Activated CD4-positive, alpha-beta T cell treated with anti-CD3 and anti-CD28 coated beads for 36 hours (primary cell): ENCODE measurements at places on chromosomes 5 and 9. TPM values are rescaled to one million over a fixed set of nuclear protein-coding genes. Genes with fewer than 3 reads are reported as not detected.

STING1 gene
- total RNA-seq = 183 TPM

- no peak for DNase-seq
Observed at GRCh38 chr9:137276473-137277328, 825 bp upstream of the TOR4A start.

- no peak for DNase-seq
Observed at GRCh38 chr9:114613087-114613486, 2.0 kb downstream of the TMEM268 start.

GHR gene
- total RNA-seq = not detected

LCN1 gene
- total RNA-seq = not detected

DNA sequence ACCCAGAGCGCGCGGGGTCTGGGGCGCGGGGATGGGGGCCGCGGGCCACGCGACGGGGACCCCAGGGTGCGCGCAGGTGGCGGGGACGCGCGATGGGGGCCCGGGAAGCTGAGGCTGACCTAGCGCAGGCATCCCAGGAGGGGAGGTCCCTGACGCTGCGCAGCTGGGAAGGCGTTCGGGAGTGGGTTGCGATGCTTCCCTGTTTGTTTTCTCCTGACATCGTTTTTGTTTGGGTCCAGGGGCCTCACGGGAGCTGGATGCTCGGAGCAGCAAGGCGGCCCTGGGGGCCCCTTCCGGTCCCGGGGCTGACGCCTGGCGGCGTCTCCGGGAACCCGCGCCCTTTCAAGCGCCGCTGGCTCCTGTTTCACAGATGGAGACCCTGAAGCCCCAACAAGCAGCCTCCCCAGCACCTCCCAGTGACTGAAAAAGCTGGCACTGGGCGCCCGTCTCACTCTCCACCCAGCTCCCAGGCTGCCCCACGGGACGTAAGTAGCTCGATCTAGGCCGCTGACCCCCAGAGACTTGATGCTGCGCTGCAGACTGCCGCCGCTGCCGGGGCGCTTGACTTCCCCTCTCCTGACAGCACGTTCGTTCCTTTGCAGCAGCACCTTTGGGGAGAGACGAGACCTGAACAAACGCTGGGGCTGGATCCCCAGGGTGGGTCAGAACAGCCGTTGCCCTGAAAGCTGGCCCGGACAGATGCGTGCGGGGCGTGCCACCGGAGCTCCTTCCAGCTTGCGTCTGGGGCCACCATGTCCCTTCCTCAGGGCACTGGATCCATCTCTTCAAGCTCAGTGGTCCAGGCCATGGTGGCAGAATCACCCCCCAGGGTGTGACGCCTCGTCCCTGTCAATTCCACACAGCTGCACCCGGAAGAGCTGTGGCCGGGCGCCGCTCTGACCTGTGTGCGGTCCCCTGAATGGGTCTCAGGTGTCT lies 593 bp downstream of the BRD3OS start:
- peak; percentile 75 for DNase-seq

- DNase-seq = no peak
Observed at GRCh38 chr5:103690676-103691075, 128.1 kb upstream of the NUDT12 start.

DNA sequence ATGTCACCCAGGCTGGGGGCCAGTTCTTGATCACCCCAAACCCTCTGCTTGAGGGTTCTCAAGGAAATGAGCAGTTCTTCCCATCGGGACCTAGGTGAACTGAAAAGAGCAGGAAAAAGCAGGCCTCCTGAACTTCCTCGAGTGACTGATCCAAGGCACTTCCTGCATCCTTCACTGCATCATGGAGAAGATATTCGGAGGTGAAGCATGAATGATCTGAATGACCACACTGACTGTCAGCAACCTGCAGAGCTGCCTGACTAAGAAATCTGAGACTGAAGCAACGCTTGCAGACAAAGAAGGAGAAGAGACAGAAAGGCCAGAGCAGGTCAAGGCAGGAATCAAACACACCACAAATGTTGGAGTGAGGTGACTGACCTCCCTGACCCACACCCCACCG lies 420.2 kb downstream of the AGTPBP1 start:
- no peak for DNase-seq

- DNase-seq = no peak
Observed at GRCh38 chr5:39518516-39518915, 93.7 kb upstream of the DAB2 start.

DNA sequence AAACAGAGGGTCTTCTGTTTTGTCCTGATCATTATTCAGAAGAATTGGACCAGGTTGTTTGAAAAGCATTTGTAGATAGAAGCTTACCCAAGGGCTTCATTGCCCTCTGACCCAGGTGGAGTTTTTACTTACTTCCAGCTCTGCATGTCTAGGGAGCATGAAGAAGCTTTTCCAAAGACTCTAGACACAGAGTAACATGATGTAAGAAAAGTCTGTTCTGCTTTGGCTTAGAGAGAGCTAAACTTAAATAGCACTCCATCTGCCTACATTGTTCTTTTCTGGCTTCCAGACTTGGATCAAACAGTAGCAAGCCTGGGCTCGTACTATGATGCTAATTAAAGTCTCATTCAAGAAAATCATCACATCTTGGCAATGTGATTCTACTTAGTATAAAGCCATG lies 112.1 kb downstream of the SNCAIP start:
- DNase-seq = no peak

GRCh38 chr9:131994364-131995125 lies 85.1 kb downstream of the MED27 start:
- DNase-seq = no peak

GRCh38 chr5:125421006-125421405 lies 674.6 kb upstream of the ZNF608 start:
- DNase-seq = no peak

ADAMTSL2 gene
- 0.32 TPM for total RNA-seq

DNA sequence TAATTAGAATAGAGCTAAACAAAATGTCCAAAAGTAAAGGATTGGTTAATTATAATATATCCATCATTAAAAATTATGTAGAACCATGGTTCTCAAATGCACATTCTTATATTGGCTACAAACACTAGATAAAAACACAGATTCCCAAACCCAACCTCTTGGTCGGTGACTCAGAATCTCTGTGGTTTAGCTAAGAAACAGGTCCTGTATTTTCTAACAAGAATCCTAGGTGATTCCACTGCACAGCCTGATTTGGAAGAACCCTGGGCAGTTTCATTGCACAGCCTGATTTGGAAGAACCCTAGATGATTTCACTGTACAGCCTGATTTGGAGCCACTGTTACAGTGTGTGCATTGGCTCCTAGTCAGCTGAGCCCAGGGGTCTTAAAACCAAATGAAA lies 67.9 kb downstream of the KIAA1958 start:
- no peak for DNase-seq

CCDC183 gene
- total RNA-seq = 0.47 TPM

- DNase-seq = no peak
Observed at GRCh38 chr5:5602554-5602953, 180.1 kb downstream of the ICE1 start.

GRCh38 chr9:11779971-11780370 lies 913.2 kb upstream of the TYRP1 start:
- DNase-seq = no peak

SLC22A4 gene
- 0.66 TPM for total RNA-seq

DNA sequence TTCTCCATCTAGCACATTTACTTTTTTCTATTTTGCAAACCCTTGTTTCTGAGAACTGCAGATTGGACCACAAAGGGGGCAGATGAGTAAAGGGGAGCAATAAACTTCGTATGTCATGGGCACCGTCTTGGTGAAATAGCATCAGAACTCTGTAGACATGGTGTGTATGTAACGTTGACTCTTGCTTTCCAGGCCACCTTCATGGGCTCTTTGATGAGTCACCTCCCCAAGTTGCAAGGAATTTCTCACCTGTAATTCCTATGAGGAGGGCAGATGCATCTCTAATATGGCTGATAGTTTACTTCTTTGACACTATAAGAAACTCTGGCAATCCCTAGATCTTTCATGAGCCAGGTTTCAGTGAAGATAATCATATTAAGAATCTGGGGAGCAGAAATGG lies 163.4 kb upstream of the PLPPR1 start:
- no peak for DNase-seq

RECK gene
- total RNA-seq = 5.0 TPM
